Activated CD4-positive, alpha-beta T cell treated with anti-CD3 and anti-CD28 coated beads for 36 hours (primary cell): ENCODE measurements at places on chromosomes 3 and 15.

- no peak for DNase-seq
Observed at GRCh38 chr3:116007000-116007399, 383.7 kb downstream of the GAP43 start.

GRCh38 chr15:95259965-95260364, 1028.6 kb downstream of the MCTP2 start:
- no peak for DNase-seq

DNA sequence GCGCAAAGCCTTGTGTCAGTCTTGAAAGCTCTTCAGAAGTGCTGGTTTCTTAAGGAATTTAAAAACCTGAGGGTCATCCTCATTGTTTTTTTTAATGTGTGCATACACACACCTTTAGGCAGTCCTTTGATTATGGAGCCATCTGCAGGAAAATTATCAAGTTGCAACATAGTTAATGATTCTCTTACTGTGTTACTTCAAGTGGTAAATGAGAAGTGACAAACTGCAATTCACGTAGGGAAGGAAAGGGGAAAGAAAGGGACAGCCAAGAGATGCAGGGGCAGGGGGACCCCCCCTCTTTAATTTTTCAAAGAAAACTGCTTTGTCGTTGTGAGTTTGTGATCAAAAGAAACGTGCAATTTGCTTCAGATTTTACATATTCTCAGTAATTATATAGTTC, 162.4 kb upstream of the CGNL1 start:
- no peak for DNase-seq

DNA sequence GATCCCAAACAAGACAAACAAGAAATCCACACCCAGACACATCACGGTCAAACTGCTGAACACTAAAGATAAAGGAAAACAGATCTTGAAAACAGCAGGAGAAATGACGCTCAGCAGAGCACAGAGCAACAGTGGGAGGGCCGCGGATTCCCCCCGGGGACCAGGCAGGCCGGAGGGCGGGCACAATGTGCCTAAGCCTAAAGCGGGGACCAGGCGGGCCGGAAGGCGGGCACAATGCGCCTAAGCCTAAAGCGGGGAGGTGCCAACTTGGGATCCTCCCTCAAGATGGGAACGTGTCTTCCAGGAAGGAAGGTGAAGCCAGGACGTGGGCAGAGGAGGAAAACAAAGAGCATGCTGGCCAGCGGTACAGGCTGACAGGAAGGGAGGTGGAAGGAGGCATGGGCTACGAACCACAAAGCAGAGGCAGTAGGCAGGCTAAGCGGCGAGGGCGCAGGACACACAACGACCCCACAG, 31.1 kb downstream of the CYFIP1 start:
- DNase-seq, result peak; percentile 38

- DNase-seq, result no peak
Observed at GRCh38 chr3:156207802-156208685, 87.7 kb downstream of the KCNAB1 start.

GRCh38 chr3:34675383-34676120, 877.1 kb downstream of the PDCD6IP start:
- DNase-seq, result no peak

DNA sequence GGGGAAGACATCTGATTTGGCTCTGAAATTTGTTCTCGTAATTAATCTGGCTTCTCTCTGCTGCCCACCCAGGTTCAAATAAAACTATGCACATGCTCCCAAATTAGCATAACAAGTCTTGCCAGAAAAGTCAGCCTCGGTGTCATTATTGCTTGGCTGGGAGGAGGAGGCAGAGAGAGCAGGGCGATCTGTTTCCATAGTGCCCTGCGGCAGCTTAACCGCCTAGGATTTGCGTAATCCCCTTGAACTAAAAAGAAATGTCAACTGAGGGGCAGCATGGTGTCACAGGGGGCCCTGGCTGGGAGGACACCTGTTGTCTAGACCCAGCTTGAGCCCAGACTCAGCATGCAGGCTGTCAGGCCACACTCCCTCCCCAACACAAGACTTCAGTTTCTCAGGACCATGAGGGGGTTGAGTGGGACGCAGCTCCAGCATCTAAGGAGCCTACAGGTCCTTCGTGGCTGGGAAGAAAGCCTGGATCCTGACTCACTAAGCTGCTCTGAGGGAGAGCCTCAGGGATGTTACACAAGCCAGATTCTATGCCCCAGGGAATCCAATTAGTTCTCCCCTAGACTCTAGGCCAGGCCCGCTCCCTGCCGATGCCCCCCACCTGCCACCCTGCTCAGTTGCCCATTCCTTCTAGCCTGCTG, 17.3 kb downstream of the MRPS11 start:
- no peak for DNase-seq

GRCh38 chr15:74997141-74997540, 1.8 kb downstream of the SCAMP5 start:
- DNase-seq, result no peak

DNA sequence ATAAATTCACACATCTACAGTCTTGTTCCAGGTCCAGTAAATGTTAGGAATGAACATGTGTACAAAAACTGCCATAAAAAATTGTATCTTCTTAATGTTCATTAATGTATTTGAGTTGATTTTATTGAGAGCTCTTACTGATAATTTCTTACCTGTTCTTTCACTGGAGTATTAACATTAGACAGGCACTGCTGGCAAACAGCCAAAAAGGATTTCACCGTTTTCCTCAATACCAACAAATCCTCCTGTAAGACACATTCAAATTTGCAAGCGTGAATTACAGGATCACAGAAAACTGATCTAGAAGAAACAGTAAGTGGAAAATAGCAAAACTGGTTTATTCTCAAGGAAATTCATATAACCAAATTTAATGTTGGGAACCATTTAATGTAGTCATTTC, 127.4 kb downstream of the PCCB start:
- DNase-seq, result no peak

- no peak for DNase-seq
Observed at GRCh38 chr15:41773729-41774061, 589 bp upstream of the MAPKBP1 start.

DNA sequence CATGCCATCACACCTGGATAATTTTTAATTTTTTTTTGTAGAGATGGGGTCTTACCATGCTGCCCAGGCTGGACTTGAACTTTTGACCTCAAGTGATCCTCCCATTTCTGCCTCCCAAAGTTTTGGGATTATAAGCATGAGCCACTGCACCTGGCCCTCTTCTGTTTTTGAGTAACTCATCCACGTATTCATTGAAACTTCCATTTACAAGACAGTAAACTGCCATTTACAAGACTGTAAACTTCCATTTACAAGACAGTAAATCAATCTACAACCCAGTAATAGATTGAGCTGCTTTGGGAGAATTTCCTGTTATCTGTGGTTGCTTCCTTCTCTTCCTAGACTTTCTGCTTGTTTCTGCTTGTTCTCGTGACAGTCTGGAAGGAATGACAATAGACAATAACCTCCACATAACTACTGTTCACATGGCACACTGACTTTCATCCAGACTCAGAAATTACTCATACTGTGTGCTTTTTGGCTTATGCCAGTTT, 114.7 kb upstream of the CCNL1 start:
- DNase-seq, result no peak

DNA sequence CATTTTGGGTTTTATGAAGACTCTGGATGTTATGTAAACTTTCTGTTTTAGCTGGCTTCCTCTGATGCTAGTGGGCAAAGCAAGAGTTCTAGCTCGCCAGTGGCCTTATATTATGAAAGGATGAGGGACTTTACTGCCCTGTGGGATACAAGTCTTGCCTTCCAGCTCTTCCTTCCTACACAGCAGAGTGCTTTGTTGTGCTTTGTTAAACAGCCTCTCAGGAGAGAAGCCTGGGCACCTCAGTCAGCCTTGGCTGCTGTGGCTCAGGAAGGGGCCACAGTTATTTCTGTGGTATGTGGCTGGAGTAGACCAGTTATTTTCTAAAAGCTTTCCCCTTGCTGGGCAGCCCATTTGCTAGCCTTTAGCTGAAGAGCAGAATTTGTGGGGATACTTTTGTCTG, 69.5 kb upstream of the SUCLG2 start:
- no peak for DNase-seq

GRCh38 chr15:77021088-77021481, 26.2 kb downstream of the PSTPIP1 start:
- no peak for DNase-seq

DNA sequence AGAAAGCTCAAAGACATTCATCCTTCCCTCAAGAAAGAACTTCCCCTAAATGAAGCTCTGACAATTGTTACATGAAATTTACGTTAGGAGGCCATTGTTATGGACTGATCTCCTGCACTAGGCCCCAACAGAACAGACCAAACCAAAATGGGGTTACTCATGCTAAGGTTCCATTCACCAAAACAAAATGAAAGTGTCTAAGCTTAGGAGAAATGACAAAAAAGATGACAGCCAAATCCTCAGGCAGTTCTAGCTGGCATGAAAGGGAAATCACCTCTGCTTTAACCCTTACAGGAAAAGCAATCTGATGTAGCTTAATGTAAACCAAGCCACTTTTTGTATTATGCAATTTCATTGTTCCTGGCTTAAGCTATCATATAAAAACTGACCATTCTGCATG, 271.2 kb downstream of the MAGI1 start:
- DNase-seq, result no peak

DNA sequence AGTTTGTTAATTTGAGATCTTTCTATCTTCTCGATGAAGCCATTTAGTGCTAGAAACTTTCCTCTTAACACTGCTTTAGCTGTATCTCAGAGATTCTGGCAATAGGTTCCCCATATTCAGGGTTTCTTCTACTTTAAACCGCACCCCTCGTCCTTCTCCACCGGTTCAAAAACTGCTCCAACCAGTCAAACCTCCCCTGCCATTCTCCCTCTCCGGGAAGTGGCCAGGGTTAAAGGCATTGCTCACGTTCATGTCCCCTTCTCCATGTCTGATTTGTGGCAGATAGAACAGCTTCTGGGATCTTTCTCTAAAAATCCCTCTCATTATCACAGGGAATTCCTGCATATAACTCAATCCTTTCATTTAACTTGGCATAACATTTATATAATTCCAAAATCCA, 14.4 kb downstream of the ALDH1L1 start:
- DNase-seq, result no peak
